ENCODE measurements at places on chromosomes 7 and 10.

DNA sequence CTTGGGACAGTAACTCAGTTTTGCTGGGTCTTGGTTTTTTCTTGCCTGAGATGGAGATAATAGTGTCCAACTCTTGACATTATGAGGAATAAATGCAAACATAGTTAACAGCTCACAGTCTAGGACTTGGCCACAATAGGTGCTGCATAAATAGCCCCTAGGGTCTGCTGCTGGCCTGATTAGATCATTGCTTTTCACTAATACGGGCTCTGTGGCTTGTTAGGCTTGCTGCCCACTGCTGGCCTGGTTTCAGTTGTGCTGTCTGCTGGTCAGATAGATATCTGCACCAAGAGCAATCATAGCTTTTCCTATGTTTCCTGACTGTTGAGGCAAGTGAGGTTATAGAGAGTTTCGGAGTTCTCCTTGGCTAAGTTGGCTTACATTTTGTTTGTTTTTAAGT lies 246.1 kb downstream of the DNAJB9 start:
- DNase-seq, result no peak

DNA sequence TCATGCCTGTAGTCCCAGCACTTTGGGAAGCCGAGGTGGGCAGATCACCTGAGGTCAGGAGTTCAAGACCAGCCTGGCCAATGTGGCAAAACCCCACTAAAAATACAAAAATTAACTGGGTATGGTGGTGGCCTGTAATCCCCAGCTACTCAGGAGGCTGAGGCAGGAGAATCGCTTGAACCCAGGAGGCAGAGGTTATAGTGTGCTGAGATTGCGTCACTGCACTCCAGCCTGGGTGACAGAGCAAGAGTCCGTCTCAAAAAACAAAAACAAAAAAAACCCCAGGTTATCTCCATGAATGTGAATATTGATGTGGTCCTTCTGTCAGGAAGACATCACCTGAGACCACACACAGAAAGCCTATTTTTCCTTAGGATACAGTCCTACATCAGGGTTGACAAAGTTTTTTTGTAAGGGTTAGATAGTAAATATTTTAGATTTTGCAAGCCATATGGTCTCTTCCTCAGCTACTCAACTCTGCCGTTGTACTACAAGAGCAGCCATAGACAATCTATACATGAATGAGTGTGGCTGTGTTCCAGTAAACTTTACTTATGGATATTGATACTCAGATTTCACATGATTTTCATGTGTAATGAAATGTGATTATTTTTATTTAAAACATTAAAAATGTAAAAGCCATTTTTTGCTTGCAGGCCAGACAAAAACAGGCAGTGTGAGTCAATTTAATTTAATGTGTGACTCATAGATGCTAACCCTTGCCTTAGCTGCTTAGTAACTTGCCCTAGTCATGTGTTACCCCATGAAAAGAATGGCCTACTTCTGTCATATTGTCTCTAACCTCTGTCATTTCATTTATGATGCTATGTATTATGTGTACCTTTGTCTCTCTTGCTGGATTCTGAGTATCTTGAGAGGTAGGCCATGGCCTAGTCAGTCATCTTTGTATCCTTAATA lies 78.1 kb downstream of the TPST1 start:
- DNase-seq, result no peak

DNA sequence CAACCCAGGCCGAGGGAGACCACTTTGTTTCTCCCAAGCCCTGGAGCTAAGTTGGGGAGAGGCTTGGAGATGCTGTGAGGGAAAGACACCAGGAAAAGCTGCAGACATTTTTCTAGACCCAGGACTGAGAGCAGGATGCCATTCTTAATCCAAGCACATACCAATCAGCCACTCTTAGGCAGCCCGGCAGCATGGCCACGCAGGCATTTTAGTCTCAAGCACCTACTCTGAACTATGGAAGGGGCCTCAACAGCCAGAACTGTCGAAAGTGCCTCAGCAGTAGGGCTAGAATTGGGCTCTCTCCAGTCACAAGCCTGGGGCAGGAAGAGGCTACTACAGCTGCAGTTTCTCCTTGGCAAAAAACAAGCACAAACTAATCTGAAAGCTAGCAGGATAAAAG lies 57.8 kb downstream of the GCC1 start:
- DNase-seq, result no peak

- DNase-seq, result no peak
These were observed 2.2 kb downstream of the ARHGAP21 start for GRCh38 chr10:24721229-24722106.

GRCh38 chr10:22628309-22628708 lies 86.1 kb downstream of the PIP4K2A start:
- DNase-seq, result no peak

- DNase-seq, result no peak
These were observed 55.3 kb downstream of the TFAM start for GRCh38 chr10:58440484-58440883.
